ENCODE measurements at places on chromosomes 12 and 14. TPM values are rescaled to one million over a fixed set of nuclear protein-coding genes. Genes with fewer than 3 reads are reported as not detected.
A peak's percentile ranks its signal among the peaks of the same experiment; 100 is the strongest.

DNA sequence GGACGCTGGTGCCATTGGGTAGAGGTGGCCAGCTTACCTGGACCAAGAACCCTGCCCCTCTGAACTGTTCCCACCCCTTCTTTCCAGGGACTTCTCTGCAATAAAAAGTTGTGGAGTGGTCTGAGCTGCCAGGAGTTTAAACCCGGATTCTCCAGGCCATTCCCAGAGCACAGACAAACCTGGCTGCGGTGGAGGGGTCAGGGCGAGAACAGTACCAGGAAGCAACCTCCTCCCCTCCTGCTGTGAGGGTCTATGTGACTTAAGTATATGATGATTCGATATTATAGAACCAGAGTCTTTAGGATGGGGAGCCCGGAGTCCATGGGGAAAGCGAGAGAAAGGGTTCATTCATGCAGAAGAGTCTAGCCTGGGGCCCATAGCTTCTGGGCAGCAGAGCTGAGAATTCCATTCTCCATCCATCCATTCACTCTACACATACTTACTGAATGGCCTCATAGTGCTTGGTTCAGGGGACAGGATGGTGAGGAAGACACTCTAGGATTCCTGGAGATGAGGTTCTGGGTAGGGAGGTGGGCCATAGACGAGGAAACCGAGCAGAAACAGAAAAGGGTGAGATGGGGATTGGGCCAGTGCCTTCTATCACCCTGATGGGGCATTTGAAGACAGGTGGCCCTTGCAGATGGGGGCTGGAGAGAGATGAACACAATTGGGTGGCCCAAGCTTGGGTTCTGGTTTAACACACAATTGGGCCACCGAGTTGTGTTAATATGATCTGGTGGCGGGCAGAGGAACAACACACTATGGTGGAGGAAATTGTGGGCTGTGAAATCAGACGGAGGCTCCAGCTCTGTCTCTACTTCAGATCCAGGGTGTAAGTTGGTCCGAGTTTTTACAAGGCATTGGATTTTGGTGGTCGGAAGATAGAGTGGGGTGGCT is 5.2 kb downstream of the KRT86 start:
- H3K4me3 ChIP-seq: peak overlapping the region; percentile 33
- peak overlapping the region; percentile 90 for H3K27ac ChIP-seq
- peaks cover 48% of the 10 kb centered on the region for H3K4me1 ChIP-seq
- no peaks in the 10 kb centered on the region for H3K36me3 ChIP-seq
- peaks cover 5% of the 10 kb centered on the region for H3K27me3 ChIP-seq

- peak overlapping the region; percentile 98 for H3K27ac ChIP-seq
- no peaks in the 10 kb centered on the region for H3K36me3 ChIP-seq
- DNase-seq: peak; percentile 49
- H3K4me3 ChIP-seq: no peak overlapping the region
- no peaks in the 10 kb centered on the region for H3K27me3 ChIP-seq
- H3K4me1 ChIP-seq: peaks cover 75% of the 10 kb centered on the region
These were observed 53.8 kb downstream of the PLEKHG3 start for GRCh38 chr14:64758025-64758521.

DNA sequence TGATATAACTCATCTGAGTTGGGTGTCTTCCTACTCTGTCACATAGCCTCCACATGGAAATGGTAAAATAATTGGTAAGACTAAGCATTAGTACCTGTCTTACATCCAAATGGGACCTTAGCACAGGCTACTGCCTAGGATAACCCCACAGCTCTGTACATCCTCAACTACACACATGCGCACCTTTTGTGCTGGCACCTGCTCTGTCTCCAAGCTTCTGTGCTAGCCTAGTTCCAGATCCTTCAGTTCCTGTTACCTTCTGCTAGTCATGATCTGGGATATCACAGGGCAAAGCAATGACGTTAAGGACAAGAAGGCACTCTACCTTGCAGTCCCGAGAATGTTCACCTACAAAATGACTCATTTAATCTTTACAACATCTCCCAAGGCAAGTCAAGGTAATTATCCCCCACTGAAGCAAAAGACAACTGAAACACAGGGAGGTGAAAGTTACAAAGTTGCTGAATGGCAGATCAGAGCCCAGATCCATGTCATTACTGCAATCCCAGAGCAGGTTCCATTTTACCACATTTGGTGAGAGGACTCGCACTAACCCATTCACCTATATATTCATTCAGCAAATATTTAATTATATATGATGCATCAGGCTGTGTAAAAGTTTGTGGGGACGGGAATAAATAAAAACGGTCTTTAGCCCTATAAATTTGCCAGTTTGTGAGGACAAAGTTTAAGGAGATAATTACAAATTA is 61.7 kb downstream of the PPM1H start:
- H3K4me1 ChIP-seq: peaks cover 25% of the 10 kb centered on the region
- no peak for DNase-seq
- no peak overlapping the region for H3K4me3 ChIP-seq
- peaks cover 3% of the 10 kb centered on the region for H3K36me3 ChIP-seq
- H3K27me3 ChIP-seq: peaks cover 7% of the 10 kb centered on the region
- peak overlapping the region; percentile 54 for H3K27ac ChIP-seq

The VEZT gene
- 107 TPM for total RNA-seq

DNA sequence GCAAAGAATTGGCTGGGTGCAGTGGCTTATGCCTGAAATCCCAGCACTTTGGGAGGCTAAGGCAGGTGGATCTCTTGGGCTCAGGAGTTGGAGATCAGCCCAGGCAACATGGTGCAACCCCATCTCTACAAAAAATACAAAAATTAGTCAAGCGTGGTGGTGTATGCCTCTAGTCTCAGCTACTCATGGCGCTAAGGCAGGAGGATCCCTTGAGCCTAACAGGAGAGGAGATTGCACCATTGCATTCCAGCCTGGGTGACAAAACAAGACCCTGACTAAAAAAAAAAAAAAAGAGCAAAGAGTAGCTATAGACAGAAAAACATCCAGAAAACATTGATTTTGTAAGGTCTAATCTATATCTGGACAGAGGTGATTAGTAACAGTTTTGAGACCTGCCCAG is 25.0 kb downstream of the KIF21A start:
- H3K4me1 ChIP-seq: peaks cover 22% of the 10 kb centered on the region
- no peak overlapping the region for H3K4me3 ChIP-seq
- DNase-seq: no peak
- no peak overlapping the region for H3K27ac ChIP-seq
- no peaks in the 10 kb centered on the region for H3K27me3 ChIP-seq

DNA sequence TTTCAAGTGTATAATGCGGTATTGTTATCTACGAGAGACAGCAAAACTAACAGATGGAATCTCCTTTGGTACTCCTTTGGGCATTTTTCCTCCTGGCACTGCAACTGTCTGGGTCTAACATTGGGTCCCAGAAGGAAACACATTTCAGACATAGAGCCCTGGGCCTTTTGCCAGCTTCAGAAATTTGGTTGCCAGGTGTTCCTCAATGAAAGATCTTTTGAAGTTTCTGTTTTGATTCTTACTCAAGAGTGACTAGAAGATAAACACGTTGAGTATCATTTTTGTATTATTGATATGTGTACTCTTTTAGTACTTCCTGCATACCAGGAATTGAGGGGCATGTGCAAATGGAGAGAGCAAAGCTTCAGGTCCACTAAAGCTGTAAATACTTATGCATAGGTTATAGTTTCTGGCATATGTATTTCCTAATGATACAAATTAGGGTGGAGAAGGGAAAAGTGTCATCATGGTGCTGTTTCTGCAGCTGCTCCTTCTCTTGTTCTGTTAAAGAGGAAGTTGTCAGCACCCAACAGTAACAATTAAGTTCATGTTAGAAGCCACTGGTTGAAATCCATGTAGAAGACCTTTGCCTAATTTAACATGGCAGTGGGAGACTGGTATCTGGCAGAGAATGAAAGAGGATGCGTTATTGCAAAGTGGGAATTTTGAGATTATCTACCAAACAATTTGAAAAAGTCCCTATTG is 53.5 kb downstream of the SLC38A6 start:
- H3K36me3 ChIP-seq: no peaks in the 10 kb centered on the region
- H3K27ac ChIP-seq: no peak overlapping the region
- H3K4me3 ChIP-seq: no peak overlapping the region
- peaks cover 5% of the 10 kb centered on the region for H3K27me3 ChIP-seq
- H3K4me1 ChIP-seq: peaks cover 19% of the 10 kb centered on the region

DNA sequence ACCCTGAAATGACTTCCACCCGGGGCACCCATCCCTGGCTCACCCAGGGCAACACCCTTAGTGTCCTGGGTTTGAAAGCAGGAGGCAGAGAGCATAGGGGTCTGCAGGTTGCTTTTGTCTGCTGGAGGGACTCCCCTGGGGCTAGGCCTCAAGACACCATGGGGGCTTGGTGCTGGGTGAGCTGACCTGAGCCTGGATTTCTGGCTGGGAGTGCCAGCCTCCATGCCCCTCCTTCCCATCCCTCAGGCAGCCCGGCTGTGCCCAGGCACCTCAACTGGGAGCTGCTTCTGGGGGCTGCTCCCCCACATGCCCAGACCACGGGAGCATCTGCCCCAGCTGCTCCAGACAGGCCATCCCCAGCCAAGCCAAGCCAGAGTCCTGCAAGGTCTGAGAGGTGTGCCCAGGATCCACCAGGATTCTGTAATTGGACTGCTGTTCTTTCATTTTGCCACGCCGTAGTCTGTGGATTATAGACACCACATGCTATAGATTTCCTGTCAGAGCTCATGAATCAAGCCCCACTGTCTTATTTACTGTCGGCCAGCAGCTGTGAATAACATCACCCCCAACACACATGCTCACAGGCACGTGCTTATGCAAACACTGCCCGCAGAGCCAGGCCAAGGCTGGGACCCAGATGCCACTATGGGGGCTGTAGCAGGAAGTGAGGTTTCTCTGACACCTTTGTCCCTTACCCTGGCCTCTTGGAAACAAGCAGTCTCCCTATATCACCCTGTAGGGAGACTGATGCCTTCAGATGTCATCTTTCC is 29.4 kb upstream of the ESRRB start:
- no peak overlapping the region for H3K4me3 ChIP-seq
- no peaks in the 10 kb centered on the region for H3K36me3 ChIP-seq
- H3K27me3 ChIP-seq: peaks cover 61% of the 10 kb centered on the region
- no peak overlapping the region for H3K27ac ChIP-seq
- peaks cover 5% of the 10 kb centered on the region for H3K4me1 ChIP-seq

The OTX2 gene
- not detected for total RNA-seq
